ENCODE measurements at places on chromosomes 6 and 20.
A peak's percentile ranks its signal among the peaks of the same experiment; 100 is the strongest.

- no peak for DNase-seq
Observed at GRCh38 chr6:49541936-49542335, 8.5 kb upstream of the C6orf141 start.

DNA sequence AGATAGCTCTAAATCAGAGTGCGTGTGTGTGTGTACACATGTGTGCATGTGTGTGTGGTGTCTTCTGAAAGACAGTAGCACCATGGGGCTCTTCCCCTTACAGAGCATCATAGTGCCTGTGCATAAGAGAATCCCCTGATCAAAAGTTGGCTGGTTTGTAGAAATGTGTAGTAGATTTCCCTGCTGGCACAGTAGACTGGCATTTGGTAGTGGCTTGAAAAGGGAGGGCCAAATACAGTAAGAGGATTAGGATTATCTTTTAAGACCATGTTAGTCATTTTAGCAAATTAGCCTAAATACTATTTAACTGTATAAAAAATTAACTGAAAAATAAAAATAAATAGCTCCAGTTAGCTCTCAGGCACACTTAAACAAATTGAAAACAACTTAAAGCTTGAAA is 112.6 kb downstream of the B3GAT2 start:
- DNase-seq, result no peak

- no peak for DNase-seq
Observed at GRCh38 chr6:10463040-10463439, 48.2 kb upstream of the TFAP2A start.

DNA sequence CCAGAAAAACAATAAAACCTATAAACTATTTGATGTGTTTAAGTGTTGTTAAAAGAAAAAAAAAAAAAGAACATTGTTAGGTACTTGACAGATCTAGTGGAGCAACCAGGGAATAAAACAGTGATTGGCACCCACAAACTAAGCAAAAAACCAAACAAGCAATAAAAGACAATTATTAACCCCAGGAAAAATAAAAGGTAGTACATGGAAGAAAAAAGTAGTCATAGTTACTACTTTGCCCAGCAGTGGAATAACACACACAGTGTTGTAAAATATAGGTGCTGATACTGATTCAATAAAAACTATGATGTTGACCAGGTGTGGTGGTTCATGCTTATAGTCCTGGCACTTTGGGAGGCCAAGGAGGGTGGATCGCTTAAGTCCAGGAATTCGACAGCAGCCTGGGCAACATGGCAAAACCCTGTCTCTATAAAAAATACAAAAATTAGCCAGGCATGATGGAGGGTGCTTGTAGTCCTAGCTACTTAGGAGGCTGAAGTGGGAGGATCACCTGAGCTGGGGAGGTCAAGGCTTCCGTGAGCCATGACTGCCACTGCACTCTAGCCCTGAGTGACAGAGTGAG is 43.9 kb downstream of the PIGU start:
- DNase-seq, result no peak

DNA sequence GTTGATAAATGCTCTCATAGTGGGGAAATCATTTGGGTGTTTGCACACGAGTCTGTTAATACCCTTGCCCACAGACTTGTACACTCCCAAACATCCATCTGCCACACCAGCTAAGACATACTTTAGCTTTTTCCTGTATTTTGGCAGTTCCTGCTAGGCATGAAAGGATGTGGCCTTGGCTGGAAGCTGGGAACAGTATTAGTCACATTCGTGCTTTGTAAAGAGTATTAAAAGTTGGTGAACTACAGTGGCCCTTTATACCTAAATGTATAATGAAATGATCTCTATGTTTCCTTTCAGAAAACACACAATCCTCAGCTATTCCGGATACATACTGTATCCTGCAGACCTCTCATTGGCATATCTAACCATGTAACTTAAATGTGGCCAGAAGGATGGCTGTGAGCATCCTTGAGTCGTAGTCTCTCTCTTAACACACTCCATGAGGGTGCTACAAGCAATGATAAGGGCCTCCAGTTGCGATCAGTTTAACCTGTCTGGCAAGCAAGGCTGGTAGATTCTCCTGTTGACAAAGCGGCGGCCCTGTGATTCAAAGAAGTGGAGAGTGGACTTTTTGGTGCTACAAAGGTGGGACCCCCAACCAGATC is 1.5 kb downstream of the LEMD2 start:
- no peak for DNase-seq

DNA sequence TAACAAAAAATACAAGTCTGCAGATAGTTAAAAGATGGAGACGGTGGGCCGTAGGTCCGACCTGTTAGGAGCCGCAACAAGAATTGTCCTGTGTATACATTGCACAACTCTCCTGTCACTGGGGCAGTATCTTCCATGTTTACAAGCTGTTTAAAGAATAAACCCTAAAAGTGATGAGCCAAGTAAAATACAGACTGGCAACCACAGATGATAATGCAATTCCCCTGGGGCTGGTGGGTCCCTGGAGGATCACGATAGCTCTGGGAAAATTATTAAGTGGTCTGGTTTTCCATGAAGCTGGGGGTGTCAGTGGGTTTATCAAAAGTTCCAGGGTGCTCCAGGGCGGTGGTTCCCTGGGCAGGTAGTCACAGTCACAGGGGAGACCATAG is 8.1 kb upstream of the FAM50B start:
- no peak for DNase-seq

DNA sequence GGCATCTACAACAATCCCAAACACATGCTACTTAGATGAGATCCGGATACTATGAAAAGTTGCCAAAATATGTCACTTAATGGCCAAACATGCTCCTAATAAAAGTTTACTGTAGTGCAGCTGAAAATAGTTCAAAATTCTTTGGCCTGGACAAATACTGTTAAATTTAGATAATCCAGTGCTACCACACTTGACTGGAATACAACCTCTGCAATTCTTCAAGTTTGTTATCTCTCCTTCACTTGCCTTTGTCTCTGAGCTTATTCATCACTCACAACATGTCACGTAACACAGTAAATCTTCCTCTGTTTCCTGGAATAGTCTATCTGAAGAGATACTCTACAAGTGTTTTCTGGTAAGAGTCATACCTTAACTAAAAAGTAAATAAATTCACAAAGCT is 10.5 kb upstream of the PLN start:
- no peak for DNase-seq

- no peak for DNase-seq
Observed at GRCh38 chr6:10901770-10902169, 14.9 kb downstream of the SYCP2L start.

DNA sequence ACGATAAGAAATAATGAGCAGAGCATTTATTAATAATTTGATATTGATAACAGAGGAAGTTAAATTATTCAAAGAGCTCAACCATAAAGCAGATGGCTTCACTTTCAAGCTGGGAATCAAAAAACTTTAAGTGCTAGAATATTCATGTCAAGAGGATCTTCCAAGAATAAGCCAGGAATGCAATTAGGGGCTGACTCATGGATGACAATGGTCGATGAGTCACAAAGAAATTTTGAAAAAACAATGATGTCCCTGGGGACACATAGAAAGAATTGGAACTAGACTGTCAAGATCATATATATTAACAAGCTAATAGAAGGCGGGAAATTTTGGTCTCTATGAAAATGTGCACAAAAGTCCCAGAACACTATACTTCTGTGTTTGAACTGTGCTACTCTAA is 304.1 kb downstream of the LAMA2 start:
- DNase-seq, result no peak

- peak; percentile 68 for DNase-seq
Observed at GRCh38 chr6:98845211-98846020, 11.0 kb downstream of the POU3F2 start.

GRCh38 chr6:31351033-31351380 is 6.0 kb downstream of the HLA-B start:
- DNase-seq, result no peak

DNA sequence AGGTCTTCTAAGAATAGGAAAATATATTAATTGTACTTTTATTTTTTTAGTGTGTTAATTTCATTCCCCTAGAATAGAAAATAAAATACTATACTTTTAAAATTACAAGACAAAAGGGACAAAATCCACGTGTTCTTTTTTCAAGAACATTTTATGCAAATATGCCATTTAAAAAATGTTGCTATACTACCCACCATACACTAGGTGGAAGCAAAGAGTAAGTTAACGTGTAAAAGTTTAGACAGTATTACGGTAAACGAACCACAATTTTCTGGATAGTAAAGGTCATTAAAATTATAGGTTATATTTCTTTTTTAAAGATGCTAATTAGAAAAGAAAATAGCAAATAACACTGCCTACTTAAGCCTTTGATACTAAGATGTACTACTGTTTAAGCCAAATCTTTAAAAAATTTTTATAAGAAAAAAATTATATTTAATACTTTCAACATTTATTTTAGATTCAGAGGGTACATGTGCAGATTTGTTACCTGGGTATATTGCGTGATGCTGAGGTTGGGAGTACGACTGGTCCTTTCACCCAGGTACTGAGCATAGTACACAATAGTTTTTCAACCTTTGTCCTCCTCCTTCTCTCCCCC is 287.6 kb downstream of the PHF3 start:
- DNase-seq, result no peak

GRCh38 chr6:99019381-99019780 is 71.6 kb upstream of the FBXL4 start:
- DNase-seq, result no peak

DNA sequence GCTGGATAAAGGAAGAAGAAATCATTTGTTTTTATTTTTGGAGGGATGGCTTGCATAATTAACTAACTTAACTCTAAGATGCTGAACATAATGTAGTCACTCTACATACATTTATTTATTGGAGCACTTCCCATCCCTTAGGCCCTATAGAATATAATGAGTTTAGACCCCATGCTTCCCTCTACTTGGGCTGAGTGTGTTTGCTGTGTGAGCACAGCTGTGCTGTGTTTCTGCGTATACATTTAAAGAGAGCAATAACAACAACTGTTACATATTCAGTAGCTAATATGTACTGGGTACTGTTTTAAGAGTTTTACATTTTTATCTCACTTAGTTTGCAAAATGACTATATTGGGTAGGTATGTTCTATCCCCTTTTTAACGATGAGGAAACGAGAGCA is 736.6 kb upstream of the NRSN1 start:
- no peak for DNase-seq

GRCh38 chr6:37867756-37868446 is 48.4 kb downstream of the ZFAND3 start:
- no peak for DNase-seq

- no peak for DNase-seq
Observed at GRCh38 chr20:62367136-62367632, at the start of gene LAMA5. Gene LAMA5, minus strand, starts transcription at chr20:62367312. Its CDS starts 67 bp downstream, at chr20:62367245.

- DNase-seq, result no peak
Observed at GRCh38 chr6:101597693-101598092, 204.2 kb downstream of the GRIK2 start.

DNA sequence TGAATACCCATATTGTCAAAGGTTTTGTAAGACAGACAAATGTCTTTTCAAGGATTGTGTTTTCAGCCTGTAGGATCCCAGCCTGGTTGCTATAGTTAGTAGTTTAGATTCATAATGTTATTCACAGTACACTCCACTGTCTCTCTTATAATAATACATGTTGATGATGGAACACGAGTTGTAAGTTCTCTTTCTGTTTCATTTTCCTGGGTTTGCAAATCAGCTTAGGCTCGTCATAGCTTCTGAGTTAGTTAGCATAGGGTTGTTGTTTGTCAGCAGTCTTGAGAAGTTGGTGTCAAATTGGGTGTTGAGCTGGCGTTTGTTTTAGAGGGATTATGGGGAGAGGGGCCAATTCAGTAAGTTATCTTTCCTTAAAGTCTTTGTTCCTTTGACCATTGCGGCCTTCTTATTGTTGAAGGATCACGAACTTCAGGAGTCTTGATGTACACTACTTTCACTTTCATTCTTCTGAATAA is 45.8 kb downstream of the QKI start:
- DNase-seq, result no peak

DNA sequence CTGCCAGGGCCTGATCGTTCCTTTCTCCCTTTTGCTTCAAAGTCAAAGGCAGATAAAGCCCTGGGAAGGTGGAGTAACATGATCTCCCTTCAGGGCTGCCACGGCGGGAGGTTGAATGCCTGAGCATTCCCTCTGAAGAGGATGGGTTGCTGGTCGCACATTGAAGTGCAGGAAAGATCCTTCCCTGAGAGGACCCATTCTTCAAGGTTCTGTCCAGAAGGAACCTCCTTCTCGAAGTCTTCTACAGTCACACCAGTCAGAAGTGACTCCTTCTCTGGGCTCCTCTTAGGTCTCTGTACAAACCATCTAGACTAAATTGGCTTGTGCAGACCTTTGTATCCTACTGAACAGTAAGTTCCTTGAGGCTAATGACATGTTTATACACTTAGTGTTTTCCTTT is 192.6 kb upstream of the VGLL2 start:
- no peak for DNase-seq

GRCh38 chr20:23037017-23037481 is 1.9 kb downstream of the SSTR4 start:
- DNase-seq, result no peak

GRCh38 chr20:432677-433299 is 24.7 kb downstream of the RBCK1 start:
- no peak for DNase-seq

- no peak for DNase-seq
Observed at GRCh38 chr6:56807326-56807988, 147.4 kb upstream of the BEND6 start.

DNA sequence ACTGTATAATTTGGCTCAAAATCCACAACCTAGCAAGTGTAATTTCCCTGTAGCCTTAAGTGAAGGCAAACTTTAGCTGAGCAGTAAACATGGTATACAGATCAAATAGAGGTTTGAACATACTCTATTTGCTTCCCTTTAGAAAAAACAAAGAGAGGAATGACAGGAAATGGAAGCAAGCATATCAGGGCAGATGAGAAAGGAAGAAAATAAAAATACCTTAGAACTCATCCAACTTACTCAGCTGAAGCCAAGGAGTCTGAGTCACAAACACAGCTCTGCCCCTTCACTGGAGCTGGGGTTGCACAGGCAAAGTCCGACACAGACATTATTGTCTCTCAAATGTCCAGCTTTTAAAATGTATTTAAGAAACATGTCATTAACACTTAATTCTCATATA is 379.9 kb upstream of the IRAK1BP1 start:
- DNase-seq, result no peak

- no peak for DNase-seq
Observed at GRCh38 chr6:4368649-4369048, 233.3 kb upstream of the ECI2 start.

DNA sequence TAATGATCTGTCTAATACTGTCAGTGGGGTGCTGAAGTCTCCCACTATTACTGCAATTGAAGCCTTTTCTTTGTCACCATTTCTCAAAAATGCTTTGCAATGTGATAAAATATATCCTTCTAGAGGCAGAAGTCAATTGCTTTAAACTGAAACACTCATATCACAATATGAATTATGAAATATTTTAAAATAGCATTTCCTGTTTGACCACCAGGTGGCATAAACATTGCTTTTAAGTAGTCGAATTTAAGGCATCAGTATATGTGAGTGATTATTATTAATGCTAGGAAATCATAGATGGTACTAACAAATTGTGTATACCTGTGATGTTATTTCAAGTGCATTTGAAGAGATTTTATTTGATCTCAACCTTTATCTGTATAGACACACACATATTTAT is 87.5 kb downstream of the MEI4 start:
- DNase-seq, result no peak

DNA sequence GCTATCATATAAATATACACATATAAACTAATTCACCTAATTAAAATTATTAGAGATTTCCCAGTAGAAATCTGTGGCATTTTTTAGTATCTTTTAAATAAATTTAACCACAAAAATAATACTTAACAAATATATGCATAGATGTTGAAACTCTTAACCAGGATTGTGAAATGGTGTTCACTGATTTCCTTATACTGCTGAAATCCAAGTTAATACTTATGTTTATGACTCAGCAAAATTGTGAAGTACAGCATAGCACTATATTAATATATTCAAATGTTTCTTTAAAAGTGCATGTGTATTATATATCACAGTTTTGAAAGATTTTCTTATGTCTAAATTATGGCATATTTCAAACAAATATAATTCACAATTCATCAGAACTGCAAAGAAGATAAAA is 328.2 kb upstream of the MANEA start:
- no peak for DNase-seq
